Suppressor macrophage (primary cell): ENCODE measurements at places on chromosomes 1 and 21.

GRCh38 chr1:177739780-177740179, 230.1 kb downstream of the SEC16B start:
- no peak for DNase-seq

- DNase-seq, result no peak
Measured at GRCh38 chr1:106722466-106722865, 334.0 kb upstream of the PRMT6 start.

GRCh38 chr1:151146412-151147131, at the start of gene SEMA6C:
Gene SEMA6C (minus strand): TSS chr1:151146631. CDS start chr1:151142621, 4,010 bp downstream.
- peak; percentile 92 for DNase-seq

DNA sequence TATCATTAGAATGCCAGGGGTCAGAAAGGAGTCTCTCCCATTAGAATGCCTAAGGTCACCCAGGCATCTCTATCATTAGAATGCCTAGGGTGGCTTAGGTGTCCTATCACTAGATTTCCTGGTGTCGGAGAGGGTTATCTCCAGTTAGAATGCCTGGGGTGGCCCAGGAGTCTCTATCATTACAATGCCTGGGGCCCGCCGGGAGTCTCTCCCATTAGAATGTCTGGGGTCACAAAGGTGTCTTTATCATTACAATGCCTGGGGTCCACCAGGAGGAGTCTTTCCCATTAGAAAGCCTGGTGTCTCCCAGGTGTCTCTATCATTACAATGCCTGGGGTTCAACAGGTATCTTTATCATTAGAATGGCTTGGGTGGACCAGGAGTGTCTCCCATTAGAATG, 56.2 kb downstream of the RNF187 start:
- no peak for DNase-seq

DNA sequence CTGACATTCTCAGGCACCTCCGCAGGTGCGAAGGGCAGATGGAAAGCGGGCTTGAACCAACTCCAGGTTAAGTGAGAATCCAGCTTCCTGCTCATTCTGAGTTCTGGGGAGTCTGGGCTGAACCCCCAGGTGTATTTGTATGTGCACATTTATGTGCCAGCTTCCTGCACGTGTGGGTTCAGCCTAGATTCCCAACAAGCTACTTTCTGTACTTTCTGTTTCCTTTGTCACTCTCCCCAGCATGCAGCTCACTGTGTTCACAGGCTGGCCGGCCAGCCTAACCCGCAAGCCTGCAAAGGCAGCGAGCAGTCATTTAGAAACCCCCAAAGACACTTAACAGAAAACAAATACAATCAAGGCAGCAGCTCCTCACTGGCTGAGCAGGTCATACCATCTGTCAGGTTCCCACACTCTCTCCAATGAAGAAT, 1.3 kb upstream of the IL19 start:
- DNase-seq, result no peak

GRCh38 chr1:65478379-65479026, 58.0 kb downstream of the LEPR start:
- no peak for DNase-seq

- DNase-seq, result peak; percentile 13
Measured at GRCh38 chr1:34781071-34781843, at the start of gene GJB3. Gene GJB3 (plus strand): TSS chr1:34781214. CDS start chr1:34784763, 3,549 bp downstream.

GRCh38 chr1:32365445-32365844, 3.1 kb downstream of the TSSK3 start:
- DNase-seq, result no peak

- no peak for DNase-seq
Measured at GRCh38 chr1:212958175-212958574, 7.8 kb downstream of the VASH2 start.

- peak; percentile 31 for DNase-seq
Measured at GRCh38 chr1:207853372-207853757, 57.6 kb downstream of the CD34 start.

- peak; percentile 89 for DNase-seq
Measured at GRCh38 chr1:206685769-206686477, 1.2 kb downstream of the MAPKAPK2 start.

DNA sequence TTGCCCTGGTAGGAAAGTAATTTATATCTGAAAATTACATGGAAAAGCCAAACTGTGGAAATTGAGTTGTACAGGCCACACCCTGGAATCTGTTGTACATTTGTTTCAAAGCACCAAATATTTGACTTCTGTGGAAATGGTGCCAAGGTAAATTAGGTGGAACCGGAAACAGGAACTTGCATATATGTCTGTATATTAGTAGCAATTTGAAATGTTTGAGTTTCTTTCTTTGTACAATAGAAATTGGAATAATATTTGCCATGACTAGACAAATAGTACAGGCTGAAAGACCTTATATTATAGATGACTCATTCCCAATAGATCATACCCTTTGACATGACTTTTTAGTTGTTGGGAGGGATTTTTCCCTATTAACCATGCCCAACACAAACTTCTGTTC, 10.5 kb upstream of the TAF1A start:
- DNase-seq, result no peak

DNA sequence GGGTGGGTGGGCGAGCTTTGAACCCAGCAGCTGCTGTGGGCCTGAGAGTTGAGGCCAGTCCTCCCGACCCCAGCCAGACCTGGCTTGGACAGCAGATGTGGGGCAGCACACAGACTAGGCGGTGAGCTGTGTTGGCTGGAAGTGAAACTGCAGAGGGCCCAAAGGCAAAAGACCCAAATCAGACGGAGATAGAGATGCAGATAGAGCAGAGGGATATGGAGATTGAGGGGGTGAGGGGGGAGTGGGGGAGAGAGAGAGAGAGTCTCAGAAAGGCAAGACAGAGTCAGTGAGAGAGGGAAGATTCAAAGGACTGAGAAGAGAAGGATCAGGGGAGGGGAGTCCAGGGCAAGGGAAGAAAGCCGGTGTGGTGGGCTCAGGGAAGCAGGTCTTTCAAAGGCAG, 17.0 kb upstream of the POU3F1 start:
- DNase-seq, result no peak

DNA sequence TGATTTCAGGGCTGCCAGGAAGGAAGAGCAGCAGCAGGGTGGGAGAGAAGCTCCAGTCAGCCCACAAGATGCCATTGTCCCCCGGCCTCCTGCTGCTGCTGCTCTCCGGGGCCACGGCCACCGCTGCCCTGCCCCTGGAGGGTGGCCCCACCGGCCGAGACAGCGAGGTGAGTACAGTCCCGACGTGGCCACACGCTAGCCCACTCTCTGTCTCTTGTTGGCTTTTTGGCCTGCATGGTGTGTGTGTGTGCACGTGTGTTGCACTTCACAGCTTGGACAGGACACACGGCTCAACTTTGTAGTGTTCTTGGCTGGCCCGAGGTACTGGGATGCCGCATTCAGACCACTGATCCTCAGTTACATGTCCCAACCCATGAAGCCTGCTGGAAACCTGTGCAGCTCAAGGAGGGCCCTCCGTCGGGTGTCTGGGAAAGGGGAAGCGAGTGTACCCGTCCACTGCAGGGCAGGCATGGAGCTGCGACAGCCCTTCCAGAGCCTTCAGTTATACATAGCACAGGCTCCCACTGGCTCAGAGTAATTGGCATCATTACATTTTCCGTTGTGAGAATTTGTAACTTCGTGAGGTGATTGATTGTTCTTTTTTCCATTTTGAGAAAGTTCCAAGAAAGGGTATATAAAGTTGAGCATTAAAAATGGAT, 454 bp downstream of the CORT start:
- DNase-seq, result no peak

DNA sequence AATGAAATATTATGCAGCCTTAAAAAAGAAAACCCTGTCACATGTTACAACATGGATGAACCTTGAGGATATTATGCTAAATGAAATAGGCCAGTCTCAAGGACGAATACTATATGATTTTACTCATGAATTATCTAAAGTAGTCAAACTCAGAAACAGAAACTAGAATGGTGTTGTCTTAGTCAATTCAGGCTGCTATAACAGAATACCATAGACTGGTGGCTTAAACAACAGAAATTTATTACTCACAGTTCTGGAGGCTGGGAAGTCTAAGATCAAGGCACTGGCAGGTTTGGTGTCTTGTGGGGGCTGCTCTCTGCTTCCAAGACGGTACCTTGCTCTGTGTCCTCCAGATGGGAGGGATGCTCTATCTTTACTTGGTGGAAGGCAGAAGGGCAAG, 113.8 kb upstream of the DNAH14 start:
- no peak for DNase-seq

DNA sequence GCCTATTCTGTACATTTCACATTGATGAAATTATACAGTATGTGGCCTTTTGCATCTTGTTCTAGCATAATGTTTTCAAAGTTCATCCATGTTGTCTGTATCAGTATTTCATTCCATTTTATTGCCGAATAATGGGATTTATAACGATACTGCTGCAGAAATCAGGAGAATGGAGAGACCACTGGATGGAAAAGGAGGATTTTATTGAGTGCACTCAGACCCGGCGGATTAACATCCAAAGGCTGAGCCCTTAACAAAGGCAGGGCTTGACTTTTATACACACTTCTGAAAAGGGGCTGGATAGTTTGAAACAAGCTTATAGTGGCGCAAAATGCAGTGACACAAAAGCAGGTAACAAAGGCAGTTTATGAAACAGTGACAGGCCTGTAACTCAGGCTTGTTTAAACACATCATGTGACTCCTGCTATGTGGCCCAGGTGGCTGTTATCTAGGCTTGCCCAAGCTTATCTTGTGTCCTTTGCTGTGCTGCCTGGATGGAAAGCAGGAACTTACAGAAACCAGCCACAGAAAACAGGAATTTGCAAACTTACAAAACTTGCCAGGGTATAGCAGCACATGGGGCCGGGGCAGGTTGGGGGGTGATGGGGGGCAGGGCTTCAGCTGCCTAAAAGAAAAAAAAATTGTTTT, 32.8 kb upstream of the KCNJ15 start:
- DNase-seq, result peak; percentile 62
